ENCODE measurements at places on chromosomes 11 and 22. TPM values are rescaled to one million over a fixed set of nuclear protein-coding genes. Genes with fewer than 3 reads are reported as not detected.

DNA sequence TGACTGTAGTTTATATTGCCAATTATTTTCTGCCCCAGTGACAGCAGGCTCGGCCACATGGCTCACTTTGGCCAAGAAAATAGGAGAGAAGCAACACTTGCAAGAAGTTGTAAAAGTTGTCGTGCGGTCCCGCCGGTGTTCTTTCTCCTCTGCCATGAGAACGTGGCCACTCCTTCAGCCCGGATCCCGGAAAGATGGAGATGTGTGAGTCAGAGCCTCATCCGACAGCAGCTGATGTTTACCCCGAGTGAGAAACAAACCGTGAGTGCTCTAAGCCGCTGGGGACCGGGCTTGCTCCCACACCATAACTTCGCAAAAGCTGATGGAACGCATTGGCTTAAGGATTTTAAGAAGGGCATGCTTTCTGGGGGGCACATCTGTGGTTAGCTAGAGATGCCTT, 157.0 kb downstream of the CACNA1I start:
- DNase-seq, result no peak

PATE2 gene
- total RNA-seq, result not detected

- no peak for DNase-seq
Observed at GRCh38 chr11:126480015-126480409, 124.5 kb downstream of the ST3GAL4 start.

GRCh38 chr11:23336961-23337360, 476.7 kb upstream of the CCDC179 start:
- DNase-seq, result no peak

DNA sequence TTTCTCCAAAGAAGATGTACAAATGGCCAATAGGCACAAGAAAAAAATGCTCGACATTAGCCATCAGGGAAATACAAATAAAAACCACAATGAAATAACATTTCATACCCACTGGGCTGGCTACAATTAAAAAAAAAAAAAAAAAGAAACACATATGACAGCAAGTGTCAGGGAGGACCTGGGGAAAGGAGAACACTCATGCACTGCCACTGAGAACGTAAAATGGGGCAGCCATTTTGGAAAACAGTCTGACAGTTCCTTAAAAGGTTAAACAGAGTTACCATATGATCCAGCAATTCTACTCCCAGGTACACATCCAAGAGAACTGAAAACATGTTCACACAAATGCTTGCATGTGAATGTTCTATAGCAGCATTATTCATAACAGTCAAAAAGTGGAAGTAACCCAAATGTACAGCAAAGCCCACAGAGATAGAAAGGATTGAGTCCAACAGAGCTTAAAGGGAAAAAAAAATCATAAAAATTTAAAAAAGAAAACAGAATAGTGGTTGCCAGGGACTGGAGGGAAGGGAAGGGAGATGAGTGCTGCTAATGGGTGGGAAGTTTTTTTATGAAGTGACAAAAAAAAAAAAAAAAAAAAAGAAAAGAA, 48.4 kb upstream of the CYP2D6 start:
- DNase-seq, result no peak
